Cardiac muscle cell (in vitro differentiated cells and primary cell): ENCODE measurements at places on chromosomes 16 and 17. TPM values are rescaled to one million over a fixed set of nuclear protein-coding genes. Genes with fewer than 3 reads are reported as not detected.

GRCh38 chr17:70717042-70717441 is 547.7 kb downstream of the KCNJ2 start:
- no peaks in the 10 kb centered on the region for H3K27me3 ChIP-seq
- no peak overlapping the region for H3K4me3 ChIP-seq
- no peak overlapping the region for H3K27ac ChIP-seq
- H3K36me3 ChIP-seq = no peaks in the 10 kb centered on the region
- DNase-seq = no peak

GRCh38 chr16:11774065-11774626 is 22.9 kb downstream of the ZC3H7A start:
- peaks cover 67% of the 10 kb centered on the region for H3K36me3 ChIP-seq
- H3K4me1 ChIP-seq = no peaks in the 10 kb centered on the region
- H3K27me3 ChIP-seq = no peaks in the 10 kb centered on the region
- H3K27ac ChIP-seq = no peak overlapping the region
- no peak for DNase-seq
- no peak overlapping the region for H3K4me3 ChIP-seq

GRCh38 chr16:85395207-85395912 is 217.8 kb upstream of the GSE1 start:
- no peak overlapping the region for H3K27ac ChIP-seq
- no peaks in the 10 kb centered on the region for H3K36me3 ChIP-seq
- no peaks in the 10 kb centered on the region for H3K27me3 ChIP-seq

DNA sequence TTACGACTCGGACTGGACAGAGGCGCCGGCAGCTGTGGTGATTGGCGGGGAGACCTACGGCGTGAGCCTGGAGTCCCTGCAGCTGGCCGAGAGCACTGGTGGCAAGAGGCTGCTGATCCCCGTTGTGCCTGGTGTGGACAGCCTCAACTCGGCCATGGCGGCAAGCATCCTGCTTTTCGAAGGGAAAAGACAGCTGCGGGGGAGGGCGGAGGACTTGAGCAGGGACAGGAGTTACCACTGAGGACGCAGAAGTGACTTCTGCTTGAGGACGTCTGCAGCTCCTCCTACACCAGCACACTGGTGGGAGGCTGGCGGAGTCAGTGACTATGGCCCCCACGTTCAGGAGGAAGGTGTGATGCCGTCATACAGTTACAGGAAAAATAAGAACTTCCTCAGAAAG is 9.7 kb downstream of the MRM3 start:
- H3K36me3 ChIP-seq = peaks cover 6% of the 10 kb centered on the region
- no peak overlapping the region for H3K4me3 ChIP-seq
- peak overlapping the region; percentile 39 for H3K27ac ChIP-seq
- DNase-seq = no peak
- no peaks in the 10 kb centered on the region for H3K27me3 ChIP-seq

- no peak overlapping the region for H3K27ac ChIP-seq
- no peak overlapping the region for H3K4me3 ChIP-seq
- no peak for DNase-seq
- H3K27me3 ChIP-seq = peaks cover 5% of the 10 kb centered on the region
- no peaks in the 10 kb centered on the region for H3K4me1 ChIP-seq
These were observed 102.9 kb downstream of the NDE1 start for GRCh38 chr16:15752717-15753488.

The CLEC18A gene
- polyA plus RNA-seq = 0.40 and 0.55 TPM in 2 replicates

The CCDC78 gene
- polyA plus RNA-seq = 3.6 and 4.2 TPM in 2 replicates
